GM18507 (cell line): ENCODE measurements at places on chromosomes 3 and 15.

GRCh38 chr3:123571264-123571972, 13.4 kb downstream of the HACD2 start:
- DNase-seq: no peak

- DNase-seq: no peak
These were observed 4.8 kb downstream of the SACM1L start for GRCh38 chr3:45693941-45694521.

- no peak for DNase-seq
These were observed 9.4 kb downstream of the IGSF11 start for GRCh38 chr3:119025171-119025795.

DNA sequence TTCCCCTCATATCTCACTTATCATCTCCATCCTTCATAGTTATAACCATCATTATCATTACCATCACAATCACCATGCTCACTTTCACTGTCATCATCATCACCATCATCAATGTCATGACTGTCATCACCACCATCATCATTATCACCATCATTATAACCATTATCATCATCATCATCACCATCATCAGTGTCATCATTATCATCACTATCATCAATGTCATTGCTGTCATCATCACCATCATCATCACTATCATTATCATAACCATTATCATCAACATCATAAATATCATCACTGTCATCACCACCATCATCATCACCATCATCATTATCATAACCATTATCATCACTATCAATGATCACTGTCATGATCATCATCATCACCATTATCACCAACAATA, 44.1 kb downstream of the SSUH2 start:
- no peak for DNase-seq

DNA sequence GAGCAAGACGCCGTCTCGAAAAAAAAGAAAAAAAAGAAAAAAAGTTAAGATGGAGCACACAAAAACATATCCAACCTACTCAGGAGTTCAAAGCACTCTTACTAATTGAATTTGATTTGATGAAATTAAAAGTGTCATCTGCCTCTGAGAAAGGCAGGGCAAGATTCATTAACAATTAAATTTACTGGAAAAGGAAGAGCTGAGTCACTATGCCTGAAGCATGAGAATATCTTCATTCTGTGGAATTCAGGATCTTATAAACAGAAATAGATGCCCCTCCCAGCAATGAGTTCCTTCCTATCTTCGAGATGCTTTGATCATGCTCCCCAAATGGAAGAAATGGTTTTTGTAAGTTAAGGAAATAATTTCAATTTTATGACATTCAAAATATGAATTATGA, 61.0 kb upstream of the ST3GAL6 start:
- DNase-seq: no peak

GRCh38 chr3:114144909-114145688, 33.8 kb downstream of the DRD3 start:
- no peak for DNase-seq

DNA sequence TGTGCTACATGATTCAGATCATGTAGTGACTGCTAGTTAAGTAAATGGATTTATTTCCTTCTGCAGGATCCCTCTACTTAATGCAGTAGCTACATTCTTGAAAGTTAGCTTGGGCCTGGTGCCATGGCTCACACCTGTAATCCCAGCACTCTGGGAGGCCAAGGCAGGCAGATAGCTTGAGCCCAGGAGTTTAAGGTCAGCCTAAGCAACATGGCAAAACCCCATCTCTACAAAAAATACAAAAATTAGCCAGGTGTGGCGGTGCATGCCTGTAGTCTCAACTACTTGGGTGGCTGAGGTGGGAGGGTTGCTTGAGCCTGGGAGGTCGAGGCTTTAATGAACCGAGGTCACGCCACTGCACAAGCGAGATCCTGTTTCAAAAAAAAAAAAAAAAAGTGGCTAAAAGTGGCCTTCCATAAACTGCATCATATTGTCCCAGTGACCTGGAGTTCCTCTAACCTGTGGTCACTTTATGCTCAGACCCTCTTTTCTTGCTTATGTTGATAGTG, 22.0 kb downstream of the TSEN2 start:
- DNase-seq: no peak

GRCh38 chr3:27076815-27077630, 292.2 kb downstream of the NEK10 start:
- no peak for DNase-seq

DNA sequence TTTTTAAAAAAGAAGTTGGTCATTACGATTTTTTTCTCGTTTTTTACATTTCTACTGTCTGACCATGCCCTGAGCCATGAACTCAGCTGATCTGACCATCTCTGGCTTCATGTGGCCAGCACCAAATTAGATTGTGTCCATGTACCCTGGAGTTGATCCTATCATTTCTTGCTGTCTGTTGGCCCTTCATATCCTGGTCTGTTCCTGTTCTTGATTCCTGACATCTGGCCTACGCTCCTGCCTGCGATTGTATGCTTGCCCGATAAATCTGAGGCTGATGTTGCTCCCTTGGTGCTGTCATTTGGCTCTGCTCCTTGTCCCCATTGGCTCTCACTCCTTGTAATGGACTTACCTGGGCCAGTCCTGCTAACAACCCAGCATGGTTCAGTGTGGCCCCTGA, 89.8 kb upstream of the IGSF10 start:
- no peak for DNase-seq

GRCh38 chr3:28191363-28191762, 50.1 kb upstream of the CMC1 start:
- no peak for DNase-seq

DNA sequence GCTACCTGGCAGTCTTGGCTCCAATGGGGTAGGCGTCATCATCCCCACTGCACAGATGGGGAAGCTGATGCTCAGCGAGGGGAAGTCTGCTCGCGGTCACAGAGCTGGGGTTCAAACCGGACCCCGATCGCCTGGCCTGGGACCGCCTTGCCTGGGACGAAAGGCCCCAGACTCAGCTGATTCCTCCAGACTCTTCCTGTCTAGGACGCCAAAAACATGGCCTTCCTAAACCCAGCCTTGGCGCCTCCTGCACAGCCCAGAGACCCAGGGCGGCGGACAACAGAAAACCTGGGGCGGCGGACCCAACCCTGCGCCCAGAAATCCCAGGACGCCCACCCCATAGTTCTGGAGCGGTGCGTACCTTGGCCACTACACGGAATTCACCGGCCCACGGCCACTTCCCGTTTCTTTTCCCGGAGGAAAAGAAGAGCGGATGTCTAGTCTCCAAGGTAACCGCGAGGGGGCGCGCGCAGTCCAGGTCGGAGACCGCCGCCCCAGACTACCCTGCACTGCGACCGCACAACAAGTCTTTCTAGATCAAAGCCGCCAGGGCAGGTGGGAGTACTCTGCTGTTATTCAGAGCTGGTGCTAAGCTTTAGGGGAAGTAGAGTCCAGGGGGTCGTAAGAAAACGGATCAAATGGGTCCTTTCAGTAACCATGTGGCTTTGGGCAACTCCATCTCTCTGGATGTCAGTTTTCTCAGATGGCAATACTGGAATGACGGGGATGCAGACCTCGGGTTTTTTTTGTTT, 4.9 kb upstream of the IL17RD start:
- peak; percentile 39 for DNase-seq

- DNase-seq: no peak
These were observed 1.8 kb downstream of the MAP1A start for GRCh38 chr15:43519196-43519595.

DNA sequence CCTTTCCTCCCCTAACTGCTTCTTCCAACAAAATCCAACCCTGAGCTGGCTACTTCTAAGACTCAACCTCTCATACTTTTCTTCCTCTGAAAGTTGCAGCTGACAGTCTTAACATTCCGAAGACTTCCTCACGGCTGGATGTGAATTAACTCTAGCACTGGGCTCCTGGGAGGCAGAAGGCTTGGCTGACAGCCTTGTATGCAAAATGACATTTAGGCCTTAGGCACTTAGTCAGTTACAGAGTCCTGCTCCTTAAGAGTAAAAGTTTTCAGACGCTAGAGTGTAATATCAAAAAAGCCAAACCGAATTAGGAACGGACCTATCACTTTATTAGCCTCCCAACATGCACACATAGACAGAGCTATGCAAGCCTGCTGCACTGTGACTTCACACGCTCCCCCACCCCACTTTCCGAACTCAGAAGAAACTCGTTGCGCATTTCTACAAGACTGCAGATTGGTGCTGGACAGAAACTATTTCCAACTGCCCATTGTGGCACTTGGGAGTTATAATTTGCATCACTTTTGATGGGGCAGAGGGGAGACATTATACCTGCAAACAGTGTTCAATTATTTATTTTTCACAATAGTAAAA, 15.5 kb upstream of the ANXA2 start:
- no peak for DNase-seq
